GM04504 (cell line): ENCODE measurements at places on chromosomes 5 and 9.

GRCh38 chr5:56413546-56413945 is 180.4 kb upstream of the ANKRD55 start:
- DNase-seq = no peak

GRCh38 chr5:137344723-137345322 is 154.3 kb downstream of the SPOCK1 start:
- DNase-seq = peak; percentile 57

- no peak for DNase-seq
Measured at GRCh38 chr9:130989891-130990290, 19.1 kb upstream of the LAMC3 start.

DNA sequence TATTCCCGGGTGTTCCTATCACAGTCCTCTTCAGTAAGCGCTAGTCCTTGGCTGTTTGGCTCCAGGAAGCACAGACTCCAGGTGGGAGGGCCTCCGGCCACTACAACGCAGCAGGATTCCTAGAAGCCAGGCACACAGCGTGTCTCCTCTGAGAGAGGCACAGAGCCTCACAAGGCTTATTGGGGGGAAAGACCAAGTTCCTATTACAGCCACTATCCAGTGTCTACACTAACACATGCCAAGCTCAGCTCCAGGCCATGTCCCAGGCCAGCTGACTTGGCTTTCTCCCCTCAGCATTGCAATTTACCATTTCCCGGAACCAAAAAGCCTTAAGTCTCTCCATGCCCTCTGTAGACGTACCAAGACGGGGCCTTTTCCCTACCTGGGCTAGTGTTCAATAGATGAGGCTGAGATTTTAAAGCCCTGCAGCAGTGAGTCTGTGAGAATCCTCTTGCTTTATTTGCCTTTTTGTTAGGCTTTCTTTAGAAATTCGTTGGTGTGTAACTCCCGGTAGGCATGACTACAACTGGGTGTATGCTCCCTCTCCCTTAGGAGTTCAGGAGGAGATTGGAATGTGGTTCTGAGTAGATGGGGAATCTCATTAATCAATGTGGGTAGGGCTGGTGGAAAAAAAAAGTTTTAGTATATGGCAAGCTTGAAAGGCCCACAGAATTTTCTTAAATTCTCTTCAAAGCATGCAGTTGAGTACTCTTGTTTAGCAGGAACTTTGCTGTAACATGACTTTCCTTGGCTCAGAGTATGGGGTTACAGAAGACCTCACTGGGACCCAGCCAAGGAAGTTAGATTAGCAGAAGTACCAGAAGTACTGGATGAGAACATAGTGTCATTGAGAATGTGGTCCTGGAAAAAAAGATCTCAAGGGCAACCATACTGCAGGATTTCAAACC is 84.3 kb upstream of the SLC1A3 start:
- no peak for DNase-seq
